ENCODE measurements at places on chromosomes 7 and 10.

DNA sequence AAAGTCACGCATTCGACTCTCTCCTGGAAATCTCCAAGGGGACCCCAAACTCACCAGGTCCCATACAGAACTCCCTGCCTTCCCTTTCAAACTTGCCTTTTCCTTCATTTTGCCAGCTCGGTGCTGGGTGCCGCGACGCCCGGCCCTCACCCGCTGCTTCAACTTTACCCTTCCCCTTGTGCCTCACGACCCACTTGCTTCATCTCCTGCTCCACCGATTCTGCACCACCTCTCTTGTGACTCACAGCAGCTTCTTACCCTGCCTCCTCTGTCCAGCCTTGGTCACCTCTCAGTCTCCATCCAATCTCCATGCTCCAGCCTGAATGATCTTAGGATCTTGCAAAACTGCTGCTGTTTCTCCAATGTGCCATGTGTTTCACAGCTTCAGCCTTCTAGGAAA, 59.9 kb downstream of the PRKCQ start:
- no peak for DNase-seq

DNA sequence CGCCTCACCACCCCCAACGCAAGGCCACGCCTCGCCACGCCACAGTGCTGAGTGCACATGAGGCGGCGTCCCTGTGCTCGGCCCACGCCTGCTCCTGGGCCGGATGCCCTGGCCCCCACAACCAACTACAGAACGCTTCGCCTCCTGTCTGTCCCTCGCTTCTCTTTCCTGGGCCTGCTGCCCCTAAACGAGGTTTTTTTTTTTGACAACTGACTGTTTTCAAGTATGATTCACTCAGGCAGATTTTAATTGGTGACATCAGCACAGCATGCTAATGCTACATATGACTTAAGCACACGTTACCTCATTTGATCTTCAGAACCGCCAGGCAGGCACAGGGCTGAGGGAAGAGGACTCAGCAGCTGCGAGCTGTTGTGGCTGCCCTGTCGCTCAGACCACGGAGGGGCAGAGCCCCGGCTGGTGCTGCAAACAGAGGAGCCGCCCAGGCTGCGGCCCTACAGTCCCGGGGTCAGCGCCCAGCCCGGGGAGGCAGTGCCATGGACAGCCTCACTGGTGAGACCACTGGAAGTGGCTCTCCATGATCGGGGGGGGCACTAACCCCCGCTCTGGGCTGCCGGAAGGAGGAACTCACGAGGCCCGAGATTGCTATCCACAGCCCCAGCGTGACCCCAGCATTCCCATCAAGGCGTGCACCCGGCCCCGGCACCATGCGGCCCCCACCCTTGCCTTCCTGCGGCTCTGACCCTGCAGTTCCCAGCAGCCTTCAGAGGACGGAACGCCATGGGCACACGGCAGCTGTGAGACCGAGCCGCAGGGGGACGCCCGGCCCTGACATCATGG, 212.8 kb downstream of the MAD1L1 start:
- DNase-seq = no peak

DNA sequence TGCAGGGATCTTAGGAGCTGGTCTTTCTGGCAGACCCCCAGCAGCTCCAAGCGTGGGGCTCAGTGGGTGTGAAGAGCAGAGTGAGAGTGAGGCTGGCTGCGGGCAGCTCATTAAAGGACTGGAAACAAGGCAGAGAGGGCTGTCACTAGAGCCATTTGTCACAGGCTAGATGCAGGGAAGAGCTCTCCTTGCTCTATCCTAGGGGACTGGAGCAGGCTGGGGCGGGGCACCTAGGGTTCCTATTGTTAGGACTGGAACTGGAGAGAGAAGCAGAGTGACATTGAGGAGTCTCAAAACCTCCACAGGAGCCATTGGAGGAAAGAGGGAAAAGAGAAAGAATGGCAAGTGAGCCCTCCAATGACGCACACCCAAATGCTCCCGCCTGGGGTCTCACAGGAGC, 772 bp upstream of the DDC start:
- DNase-seq = no peak

- no peak for DNase-seq
Measured at GRCh38 chr7:14207138-14207537, 217.7 kb upstream of the ETV1 start.

DNA sequence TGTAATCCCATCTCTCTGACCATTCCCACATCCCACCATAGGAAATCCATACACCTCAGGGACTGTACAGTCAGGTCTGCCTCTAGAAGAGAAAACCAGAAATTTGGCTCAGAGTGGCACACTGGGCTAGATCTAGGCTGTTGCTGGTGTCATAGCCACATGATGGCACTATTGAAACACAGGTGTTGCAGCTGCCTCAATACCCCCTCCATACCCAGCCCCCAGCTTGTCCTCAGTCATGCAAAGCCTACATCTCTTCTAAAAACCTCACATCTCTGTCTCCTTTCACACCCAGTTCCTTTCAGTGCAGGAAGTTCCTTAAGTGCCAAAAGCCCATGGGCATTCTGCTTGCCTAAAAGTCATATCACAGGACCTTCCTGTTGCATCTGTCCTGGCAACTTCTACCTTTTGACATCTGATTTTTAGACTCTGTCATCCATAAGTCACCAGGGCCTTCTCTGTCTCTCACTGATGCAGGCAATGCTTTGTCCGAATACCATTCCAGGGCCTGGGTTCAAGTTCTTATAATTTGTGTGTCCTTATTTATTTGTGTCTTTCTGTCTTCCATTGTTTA, 27.0 kb upstream of the HIBADH start:
- no peak for DNase-seq

Data from stimulated activated naive CD4-positive, alpha-beta T cell treated with Interleukin-2 at 50 U/mL for 16 hours (primary cell).